SJSA1 (cell line): ENCODE measurements at places on chromosomes 12 and 14. TPM values are rescaled to one million over a fixed set of nuclear protein-coding genes. Genes with fewer than 3 reads are reported as not detected.

DNA sequence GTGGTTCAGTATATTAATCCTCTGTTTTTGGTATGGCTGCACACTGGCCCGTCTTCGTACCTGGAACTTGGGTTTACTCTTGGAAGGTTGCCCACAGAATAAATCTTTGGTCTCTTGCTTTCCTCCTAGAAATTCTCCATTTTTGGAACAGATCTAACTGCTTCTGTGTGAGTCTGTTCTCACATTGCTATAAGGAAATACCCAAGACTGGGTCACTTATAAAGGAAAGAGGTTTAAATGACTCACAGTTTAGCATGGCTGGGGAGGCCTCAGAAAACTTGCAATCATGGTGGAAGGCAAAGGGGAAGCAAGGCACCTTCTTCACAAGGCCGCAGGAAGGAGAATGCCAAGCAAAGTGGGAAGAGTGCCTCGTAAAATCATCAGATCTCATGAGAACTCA, 407.8 kb upstream of the PDE3A start:
- no peak for DNase-seq
- no peak overlapping the region for H3K27ac ChIP-seq
- H3K4me1 ChIP-seq: no peaks in the 10 kb centered on the region
- no peaks in the 10 kb centered on the region for H3K36me3 ChIP-seq
- no peak overlapping the region for H3K4me3 ChIP-seq

- no peaks in the 10 kb centered on the region for H3K27me3 ChIP-seq
- no peaks in the 10 kb centered on the region for H3K36me3 ChIP-seq
- H3K4me3 ChIP-seq: no peak overlapping the region
- DNase-seq: no peak
- no peak overlapping the region for H3K27ac ChIP-seq
Observed at GRCh38 chr12:102735104-102735503, 181.9 kb downstream of the PAH start.

LRP1 gene
- total RNA-seq: 21.2 and 33.3 TPM in 2 replicates

CCDC177 gene
- not detected in 2 replicates for total RNA-seq

DNA sequence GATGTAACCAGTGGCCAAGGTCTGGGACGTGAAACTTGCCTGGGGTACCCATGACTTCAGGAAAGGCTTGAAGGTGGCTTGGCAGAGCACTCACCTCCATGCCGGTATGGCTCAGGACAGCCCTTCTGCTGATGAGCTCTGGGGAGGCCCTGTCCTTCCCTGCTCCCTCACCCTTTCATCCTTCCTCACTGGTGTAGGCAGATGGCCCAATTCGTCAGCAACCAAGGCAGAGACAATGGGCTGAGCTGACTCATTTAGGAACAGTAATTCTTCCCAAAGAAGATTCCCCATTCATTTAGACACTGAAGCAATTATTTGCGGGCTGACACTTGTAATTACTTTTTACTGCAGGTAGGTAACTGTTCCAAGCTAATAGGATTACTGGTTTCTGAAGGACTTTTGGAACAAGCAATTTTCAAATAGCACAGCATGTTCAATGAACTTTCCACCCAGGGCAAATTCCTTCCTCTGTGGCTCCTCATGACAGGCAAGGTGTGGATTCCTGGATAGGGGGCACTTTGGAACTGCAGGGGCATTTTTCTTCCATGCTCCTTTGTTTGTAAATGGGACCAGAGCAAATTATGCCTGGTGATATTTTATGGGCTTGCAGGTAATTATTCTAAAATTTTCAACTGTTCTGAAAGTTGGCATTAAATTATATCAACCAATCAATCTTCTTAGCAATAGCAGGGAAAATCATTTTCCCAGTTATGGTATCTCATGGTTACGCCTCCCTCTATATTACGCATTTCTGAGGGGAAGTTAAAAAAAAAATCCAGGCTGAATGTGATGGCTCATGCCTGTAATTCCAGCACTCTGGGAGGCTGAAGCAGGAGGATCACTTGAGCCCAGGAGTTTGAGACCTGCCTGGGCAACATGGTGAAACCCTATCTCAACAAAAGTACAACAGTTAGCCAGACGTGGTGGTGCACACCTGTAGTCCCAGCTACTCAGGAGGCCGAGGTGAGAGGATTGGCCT, 24.1 kb upstream of the NRDE2 start:
- DNase-seq: no peak
- H3K27ac ChIP-seq: no peak overlapping the region
- H3K4me1 ChIP-seq: no peaks in the 10 kb centered on the region
- H3K36me3 ChIP-seq: no peaks in the 10 kb centered on the region

DNA sequence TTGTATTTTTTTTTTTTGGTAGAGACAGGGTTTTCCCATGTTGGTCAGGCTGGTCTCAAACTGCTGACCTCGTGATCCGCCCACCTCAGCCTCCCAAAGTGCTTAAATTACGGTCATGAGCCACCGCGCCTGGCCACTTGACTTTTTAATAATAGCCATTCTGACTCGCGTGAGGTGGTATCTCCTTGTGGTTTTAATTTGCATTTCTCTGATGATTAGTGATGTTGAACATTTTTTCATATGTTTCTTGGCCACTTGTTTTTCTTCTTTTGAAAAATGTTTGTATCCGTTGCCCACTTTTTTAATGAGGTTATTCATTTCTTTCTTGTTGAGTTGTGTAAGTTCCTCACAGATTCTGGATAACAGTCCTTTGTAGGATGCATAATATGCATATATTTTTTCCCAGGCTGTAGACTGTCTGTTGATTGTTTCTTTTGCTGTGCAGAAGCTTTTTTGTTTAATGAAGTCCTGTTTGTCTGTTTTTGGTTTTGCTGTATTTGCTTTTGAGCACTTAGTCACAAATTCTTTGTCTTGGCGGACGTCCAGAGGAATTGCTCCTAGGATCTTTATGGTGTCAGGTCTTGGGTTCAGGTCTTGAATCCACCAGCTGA, 10.3 kb upstream of the PGAM5 start:
- H3K27ac ChIP-seq: no peak overlapping the region
- H3K4me3 ChIP-seq: no peak overlapping the region
